Right forelimb (tissue), 1 donor: ENCODE measurements at places on chromosomes 1 and 21.

DNA sequence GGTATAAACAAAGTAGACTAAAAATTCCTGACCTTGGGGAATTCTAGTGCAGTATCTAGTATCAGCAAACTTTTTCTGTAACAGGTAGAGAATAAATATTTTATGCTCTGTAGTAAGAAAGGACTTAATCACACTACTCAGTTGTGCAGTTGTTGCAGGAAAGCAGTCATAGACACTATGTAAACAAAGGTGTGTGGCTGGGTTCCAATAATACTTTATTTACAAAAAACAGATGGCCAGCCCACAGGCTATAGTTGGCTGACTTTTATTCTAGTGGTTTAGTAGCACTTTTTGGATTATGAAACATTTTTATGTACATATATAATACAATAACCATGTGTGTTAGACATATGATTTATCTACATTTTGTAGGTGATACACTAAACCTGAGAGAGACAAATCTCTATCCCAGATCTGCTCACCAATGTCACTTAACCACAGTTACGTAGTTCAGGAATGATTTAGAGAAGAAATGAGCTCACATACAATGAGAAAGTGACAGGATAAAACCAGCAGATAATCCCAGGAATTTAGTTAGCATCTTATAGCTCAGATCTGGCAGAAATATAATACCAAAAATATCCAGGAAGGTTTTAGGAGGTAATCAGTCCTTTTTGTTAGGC is 56.1 kb downstream of the MIER1 start:
- no peak for DNase-seq

- no peak for DNase-seq
Observed at GRCh38 chr1:9297831-9298230, 5.1 kb downstream of the SPSB1 start.

- DNase-seq = no peak
Observed at GRCh38 chr1:38028105-38028591, 15.6 kb downstream of the UTP11 start.

GRCh38 chr1:1176931-1177330 is 3.3 kb downstream of the TTLL10 start:
- peak; percentile 29 for DNase-seq

- DNase-seq = no peak
Observed at GRCh38 chr1:185895208-185895900, 161.2 kb downstream of the HMCN1 start.

DNA sequence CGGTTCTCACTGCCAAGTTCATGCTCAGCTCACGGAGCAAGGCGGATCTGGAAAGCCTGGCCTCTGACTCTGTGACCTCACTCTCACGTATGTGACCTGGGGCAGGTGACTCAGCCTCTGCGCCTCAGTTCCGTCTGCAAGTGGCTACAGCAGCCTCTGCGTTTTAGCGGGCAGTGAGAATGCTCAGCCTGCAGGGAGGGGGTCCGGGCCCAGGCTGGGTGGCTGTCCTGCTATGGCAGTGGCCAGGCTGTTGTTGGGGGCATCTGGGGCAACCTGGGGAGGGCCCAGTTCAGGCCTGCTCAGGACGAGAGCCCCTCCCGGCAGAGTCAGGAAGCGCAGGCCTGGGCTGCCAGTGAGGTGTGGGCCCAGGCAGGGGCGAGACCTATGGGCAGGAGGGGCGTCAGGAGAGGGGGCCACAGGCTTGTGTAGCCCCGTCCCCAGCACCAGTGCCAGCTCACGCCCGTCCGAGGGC is 27.9 kb downstream of the ARHGEF16 start:
- no peak for DNase-seq

DNA sequence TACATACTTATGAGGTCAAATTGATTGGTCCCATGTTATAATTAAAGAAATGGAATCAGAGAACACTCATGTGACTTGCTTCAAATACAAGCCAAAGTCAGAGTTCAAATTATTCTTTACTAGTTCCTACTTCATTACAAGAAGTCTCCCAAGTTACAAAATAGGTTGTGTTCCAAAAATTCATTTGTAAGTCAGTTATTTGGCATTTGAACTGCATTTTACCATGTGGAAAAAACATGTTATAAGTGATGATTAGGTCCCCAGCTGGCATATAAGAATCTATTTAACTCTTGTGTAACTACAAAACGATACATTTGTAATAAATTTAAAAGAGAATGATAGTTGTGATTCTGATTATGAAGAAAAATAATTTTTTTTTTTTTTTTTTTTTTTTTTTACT is 124.1 kb downstream of the DISP1 start:
- DNase-seq = no peak

DNA sequence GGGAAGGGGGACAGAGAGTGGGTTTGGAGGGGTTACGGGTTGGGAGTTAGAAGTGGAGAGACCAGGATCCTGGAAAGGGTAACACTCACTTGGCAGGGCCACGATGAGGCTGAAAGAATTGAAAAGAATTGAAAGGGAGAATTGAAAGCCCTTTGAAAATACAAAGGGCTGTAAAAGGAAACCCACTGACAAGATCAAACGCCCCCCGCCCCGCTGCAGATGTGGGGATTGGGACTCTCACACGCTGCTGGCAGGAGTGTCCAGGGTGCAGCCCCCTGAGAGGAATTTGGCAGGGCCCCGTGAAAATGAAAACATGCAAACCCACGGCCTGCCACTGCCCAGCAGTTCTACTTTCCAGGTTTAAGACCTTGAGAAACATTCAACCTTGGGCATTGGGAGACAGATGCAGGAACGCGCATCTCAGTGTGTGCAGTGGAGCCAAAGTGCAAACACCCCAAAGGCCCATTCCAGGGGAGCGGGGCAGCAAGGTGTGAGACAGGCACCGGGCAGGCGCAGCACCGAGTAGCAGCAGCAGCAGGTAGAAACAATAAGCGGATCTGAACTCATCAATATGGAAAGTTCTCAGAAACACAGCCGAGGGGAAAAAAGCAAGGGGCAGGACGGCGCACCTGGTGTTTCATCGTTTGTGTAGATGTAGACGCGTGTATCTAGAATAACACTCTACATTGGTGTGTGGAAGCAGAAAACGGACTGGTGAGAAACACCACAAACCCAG is 8.3 kb upstream of the TNFRSF1B start:
- no peak for DNase-seq
